Stimulated activated CD4-positive, alpha-beta T cell treated with anti-CD3 and anti-CD28 coated beads, Interleukin-1b, Interleukin-23, amount 100 ng/mL, for 48 hours (primary cell): ENCODE measurements at places on chromosomes 13 and 19.

GRCh38 chr13:76758257-76758656 is 127.9 kb downstream of the KCTD12 start:
- no peak for DNase-seq

DNA sequence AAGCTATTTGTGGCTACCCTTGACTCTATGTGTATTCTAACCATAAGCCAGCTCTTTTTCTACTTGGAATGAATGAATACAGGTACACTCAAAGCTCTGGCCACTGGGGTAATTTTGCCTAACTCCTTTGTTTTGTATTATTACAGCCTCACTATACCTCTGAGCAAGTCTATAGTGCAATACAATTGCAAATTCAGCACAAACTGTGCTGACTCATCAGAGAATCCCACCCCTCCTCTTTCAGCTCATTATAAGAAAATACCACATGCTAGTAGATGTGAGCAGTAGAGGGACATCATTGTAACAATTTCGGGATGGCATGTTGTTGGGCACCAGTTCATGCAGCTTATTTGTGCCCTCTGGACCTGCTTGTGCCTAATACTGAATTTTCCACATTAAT is 1382.2 kb downstream of the SLITRK5 start:
- DNase-seq, result no peak

- no peak for DNase-seq
These were observed 126.4 kb upstream of the SLC10A2 start for GRCh38 chr13:103192511-103193135.

GRCh38 chr19:18529782-18530181 is 7.9 kb upstream of the ELL start:
- no peak for DNase-seq
